Dermis blood vessel endothelial cell (primary cell): ENCODE measurements at places on chromosomes 5 and 9. TPM values are rescaled to one million over a fixed set of nuclear protein-coding genes. Genes with fewer than 3 reads are reported as not detected.

SPATA31C1 gene
- total RNA-seq = not detected in 2 replicates

PCDHGA9 gene
- total RNA-seq = 2.9 and 3.6 TPM in 2 replicates

PDGFRB gene
- 9.9 and 17.0 TPM in 2 replicates for total RNA-seq

SVEP1 gene
- under 0.01 and 0.05 TPM in 2 replicates for total RNA-seq

PCDHA4 gene
- 0.17 and 0.23 TPM in 2 replicates for total RNA-seq

SPDL1 gene
- 10.9 and 27.5 TPM in 2 replicates for total RNA-seq

OGN gene
- total RNA-seq = not detected in 2 replicates

IQGAP2 gene
- total RNA-seq = 2.4 and 2.7 TPM in 2 replicates

SLC25A48 gene
- not detected in 2 replicates for total RNA-seq

SCGB3A2 gene
- total RNA-seq = not detected in 2 replicates

SPINK7 gene
- total RNA-seq = not detected in 2 replicates

CLIC3 gene
- total RNA-seq = 0.09 TPM in 1 of 2 replicates, not detected in the other

CYSRT1 gene
- 0.17 and 0.37 TPM in 2 replicates for total RNA-seq

USP20 gene
- 8.7 and 11.2 TPM in 2 replicates for total RNA-seq

CACFD1 gene
- total RNA-seq = 12.8 and 21.4 TPM in 2 replicates

ANXA2R gene
- 7.7 and 7.8 TPM in 2 replicates for total RNA-seq

PCBD2 gene
- 4.8 and 8.6 TPM in 2 replicates for total RNA-seq

LRRC26 gene
- not detected in 2 replicates for total RNA-seq

OLFML2A gene
- total RNA-seq = 2.2 and 2.9 TPM in 2 replicates

SOWAHA gene
- total RNA-seq = not detected in 2 replicates

RAB3C gene
- 0.17 and 1.9 TPM in 2 replicates for total RNA-seq

SPINK4 gene
- total RNA-seq = not detected in 2 replicates

PCDHGA10 gene
- total RNA-seq = 4.7 and 6.0 TPM in 2 replicates

NOTCH1 gene
- 157 and 319 TPM in 2 replicates for total RNA-seq

DBH gene
- total RNA-seq = not detected in 2 replicates

GRM6 gene
- total RNA-seq = not detected in 2 replicates

FTMT gene
- not detected in 2 replicates for total RNA-seq

SLC6A3 gene
- not detected in 2 replicates for total RNA-seq

FREM1 gene
- under 0.01 TPM in 1 of 2 replicates, not detected in the other for total RNA-seq

DNAJB5 gene
- total RNA-seq = 3.4 and 3.6 TPM in 2 replicates

DCTN4 gene
- total RNA-seq = 33.7 and 48.0 TPM in 2 replicates

SH3RF2 gene
- 0.05 and 0.17 TPM in 2 replicates for total RNA-seq

GKAP1 gene
- 2.6 and 4.3 TPM in 2 replicates for total RNA-seq

PCDHB14 gene
- 0.98 and 1.0 TPM in 2 replicates for total RNA-seq

SIT1 gene
- not detected in 2 replicates for total RNA-seq

TNC gene
- total RNA-seq = 1.8 and 5.1 TPM in 2 replicates

LCN15 gene
- total RNA-seq = 0.05 TPM in 1 of 2 replicates, not detected in the other
